ENCODE measurements at places on chromosomes 1 and 21. TPM values are rescaled to one million over a fixed set of nuclear protein-coding genes. Genes with fewer than 3 reads are reported as not detected.

MMP23B gene
- 1.7 TPM for polyA plus RNA-seq

IFNAR1 gene
- 14.8 TPM for polyA plus RNA-seq

DNA sequence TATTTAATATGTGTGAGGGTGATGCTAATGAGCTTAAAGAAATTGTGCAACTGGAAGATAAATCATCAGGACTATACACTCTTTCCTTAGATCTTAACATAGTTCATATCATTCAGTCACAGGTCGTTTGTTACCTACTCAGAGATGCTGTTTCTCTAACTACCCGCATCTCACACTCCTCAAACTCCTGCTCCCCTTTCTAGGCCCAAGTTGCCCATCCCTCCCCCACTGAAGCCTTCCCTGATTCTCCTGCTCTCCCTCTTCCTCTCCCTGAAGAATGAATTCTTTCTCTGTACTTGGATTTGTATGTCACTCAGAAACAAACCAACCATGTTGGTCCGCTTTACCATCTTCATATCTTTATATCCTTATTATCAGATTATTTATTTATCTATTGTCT is 9.1 kb downstream of the SH3GLB1 start:
- H3K4me1 ChIP-seq = no peaks in the 10 kb centered on the region
- peaks cover 9% of the 10 kb centered on the region for H3K36me3 ChIP-seq
- no peak overlapping the region for H3K4me3 ChIP-seq
- no peaks in the 10 kb centered on the region for H3K27me3 ChIP-seq

- H3K27ac ChIP-seq = peak overlapping the region; percentile 10
- peaks cover 45% of the 10 kb centered on the region for H3K4me1 ChIP-seq
- no peaks in the 10 kb centered on the region for H3K27me3 ChIP-seq
- DNase-seq = no peak
- no peak overlapping the region for H3K4me3 ChIP-seq
These were observed 10.6 kb downstream of the TNFRSF1B start for GRCh38 chr1:12177156-12177998.

DNA sequence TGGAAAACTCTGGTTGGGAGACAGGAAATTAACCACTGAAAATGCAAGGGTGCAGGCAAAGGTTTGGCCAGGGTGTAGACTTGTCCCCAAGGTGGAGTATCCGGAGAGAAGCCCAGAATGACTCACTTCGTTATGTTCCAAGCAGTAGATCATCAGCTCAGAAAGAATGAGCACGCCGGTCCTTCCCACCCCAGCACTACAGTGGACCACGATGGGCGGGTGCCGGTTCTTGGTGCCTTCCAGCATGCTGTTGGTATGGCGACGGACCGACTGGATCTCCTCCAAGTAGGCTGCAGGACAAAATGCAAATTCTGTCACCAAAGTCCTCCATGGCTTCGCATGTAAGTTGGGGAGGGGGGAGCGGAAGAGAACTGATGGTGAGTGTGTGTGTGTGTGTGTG is 83.4 kb downstream of the SMYD2 start:
- no peaks in the 10 kb centered on the region for H3K4me1 ChIP-seq
- no peaks in the 10 kb centered on the region for H3K27me3 ChIP-seq
- H3K27ac ChIP-seq = no peak overlapping the region

- no peak overlapping the region for H3K4me3 ChIP-seq
- H3K36me3 ChIP-seq = no peaks in the 10 kb centered on the region
- H3K27ac ChIP-seq = no peak overlapping the region
- H3K27me3 ChIP-seq = no peaks in the 10 kb centered on the region
- DNase-seq = no peak
- H3K4me1 ChIP-seq = no peaks in the 10 kb centered on the region
These were observed 36.2 kb upstream of the GADD45A start for GRCh38 chr1:67648582-67649326.

DENND2C gene
- polyA plus RNA-seq = 0.27 TPM

FCER1G gene
- polyA plus RNA-seq = 10.8 TPM

SRSF4 gene
- polyA plus RNA-seq = 48.4 TPM

DNA sequence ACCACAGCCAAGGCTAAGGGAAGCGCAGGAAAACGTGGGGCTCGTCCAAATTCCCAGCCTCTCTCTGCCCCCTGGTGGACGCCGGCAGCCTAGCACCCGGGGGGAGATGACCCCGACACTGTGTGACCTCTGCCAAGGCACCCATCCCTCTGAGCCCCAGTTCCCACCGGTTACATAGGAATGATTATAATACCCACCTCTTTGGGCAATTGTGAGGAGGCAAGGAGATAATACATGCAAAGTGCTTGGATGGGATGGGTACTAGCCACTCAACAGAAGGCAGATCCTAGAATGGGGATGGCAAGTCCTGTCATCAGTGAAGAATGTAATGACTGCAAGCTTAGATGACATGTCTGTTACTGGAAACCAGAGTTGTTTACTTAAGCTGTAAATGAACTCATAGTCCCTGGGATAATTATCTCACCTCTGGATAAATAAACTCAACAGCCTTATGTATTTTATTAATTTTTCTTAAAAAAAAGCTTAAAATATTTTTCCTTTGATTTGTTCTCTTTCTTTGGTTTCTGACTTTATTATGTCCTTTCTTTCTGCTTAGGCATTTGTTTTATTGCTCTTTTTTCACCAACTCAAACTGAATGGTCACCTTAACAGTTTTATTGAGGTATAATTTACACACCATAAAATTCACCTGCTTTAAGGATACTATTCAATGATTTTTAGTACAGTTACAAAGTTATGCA is 11.3 kb upstream of the BMP8B start:
- peak overlapping the region; percentile 81 for H3K27ac ChIP-seq
- peaks cover 6% of the 10 kb centered on the region for H3K4me1 ChIP-seq
- no peaks in the 10 kb centered on the region for H3K36me3 ChIP-seq
- no peaks in the 10 kb centered on the region for H3K27me3 ChIP-seq
- DNase-seq = peak; percentile 74

GRCh38 chr1:155012026-155012546 is 9.5 kb downstream of the ZBTB7B start:
- H3K27ac ChIP-seq = peak overlapping the region; percentile 48
- peaks cover 92% of the 10 kb centered on the region for H3K4me1 ChIP-seq
- H3K36me3 ChIP-seq = peaks cover 29% of the 10 kb centered on the region
- H3K4me3 ChIP-seq = no peak overlapping the region

HNRNPCL1 gene
- polyA plus RNA-seq = not detected

DNA sequence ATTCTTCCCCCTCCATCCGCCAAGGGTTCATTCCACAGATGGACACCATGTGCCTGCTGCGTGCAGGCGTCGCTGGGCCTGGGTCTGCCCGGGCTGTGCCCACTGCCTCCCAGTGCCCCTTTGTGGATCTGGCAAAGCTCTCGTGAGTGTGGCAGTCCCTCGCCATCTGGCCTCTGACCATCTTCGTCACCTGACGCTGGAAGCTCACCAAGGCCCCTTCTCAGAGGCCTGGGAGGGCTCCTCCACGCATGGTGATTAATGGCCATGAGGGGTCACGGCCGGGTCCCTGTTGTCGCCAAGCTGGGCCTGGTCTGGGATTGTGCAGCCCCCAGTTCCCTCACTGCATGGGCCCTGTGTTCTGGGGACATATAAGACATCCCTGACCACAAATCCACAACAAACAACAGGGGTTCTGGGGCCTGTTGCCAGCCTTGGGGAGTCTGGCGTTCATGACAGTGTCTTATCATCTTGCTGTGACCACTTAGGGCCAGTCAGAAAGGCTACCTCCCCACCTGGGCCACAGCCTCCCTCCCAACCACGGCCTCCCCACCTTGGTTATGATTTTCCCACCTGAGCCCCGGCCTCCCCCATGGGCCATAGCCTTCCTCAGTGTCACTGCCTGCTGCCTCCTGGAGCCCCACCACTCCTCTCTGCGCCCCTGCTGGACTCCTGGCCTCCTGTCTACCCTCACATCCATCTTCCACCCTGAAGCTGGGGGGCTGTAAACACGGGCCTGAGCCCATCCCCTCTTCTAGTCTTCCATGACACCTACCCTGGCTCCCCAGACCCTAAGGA is 27.9 kb downstream of the SLC45A1 start:
- no peak overlapping the region for H3K27ac ChIP-seq
- H3K4me3 ChIP-seq = no peak overlapping the region

THEM4 gene
- polyA plus RNA-seq = 15.0 TPM

OR2L5 gene
- 0.13 TPM for polyA plus RNA-seq

- DNase-seq = no peak
- no peaks in the 10 kb centered on the region for H3K4me1 ChIP-seq
- H3K27me3 ChIP-seq = no peaks in the 10 kb centered on the region
- no peak overlapping the region for H3K4me3 ChIP-seq
These were observed 71.5 kb upstream of the PTGFR start for GRCh38 chr1:78419309-78419708.

GRCh38 chr1:3673381-3674099 is 21.2 kb downstream of the TP73 start:
- H3K4me1 ChIP-seq = peaks cover 59% of the 10 kb centered on the region
- peak; percentile 64 for DNase-seq
- no peaks in the 10 kb centered on the region for H3K36me3 ChIP-seq
- no peaks in the 10 kb centered on the region for H3K27me3 ChIP-seq
- peak overlapping the region; percentile 33 for H3K27ac ChIP-seq

RSRP1 gene
- polyA plus RNA-seq = 492 TPM

DNA sequence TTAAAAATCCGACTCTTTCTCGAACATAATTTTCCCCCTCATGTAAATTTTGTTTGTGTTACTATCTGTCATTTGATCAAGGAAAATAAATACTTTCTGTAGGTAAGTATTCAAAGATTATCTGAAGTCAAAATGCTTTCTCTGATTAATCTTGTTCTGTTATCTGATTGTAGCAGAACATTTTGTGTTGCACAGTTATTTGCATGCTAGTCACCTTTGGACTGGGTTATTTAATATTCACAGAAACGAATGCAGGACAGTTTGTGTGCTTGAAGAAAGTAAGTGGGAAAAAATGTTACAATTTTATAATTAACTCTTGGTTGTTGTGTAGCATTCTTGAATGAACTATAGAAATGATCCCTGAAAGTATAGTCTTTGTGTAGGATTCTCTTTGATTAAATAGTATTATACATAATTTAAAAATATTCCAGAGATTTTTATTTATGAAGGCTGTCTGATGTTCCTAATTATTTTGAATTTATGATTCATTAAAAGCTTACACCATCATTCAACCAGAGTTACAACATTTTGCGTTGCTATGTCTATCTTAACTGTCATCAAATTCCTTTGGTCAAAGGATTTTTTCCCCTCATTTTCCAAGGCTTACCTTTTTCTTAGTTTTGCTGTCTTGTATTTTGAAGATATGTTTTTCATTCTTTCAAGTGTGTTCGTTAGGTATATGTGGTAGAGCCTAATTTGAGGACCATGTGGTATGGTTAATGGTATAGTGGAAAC is 176.6 kb downstream of the GIPC2 start:
- H3K36me3 ChIP-seq = no peaks in the 10 kb centered on the region
- no peaks in the 10 kb centered on the region for H3K4me1 ChIP-seq
- H3K27me3 ChIP-seq = no peaks in the 10 kb centered on the region
- no peak overlapping the region for H3K27ac ChIP-seq
- no peak overlapping the region for H3K4me3 ChIP-seq

- H3K36me3 ChIP-seq = no peaks in the 10 kb centered on the region
- no peak for DNase-seq
- H3K27ac ChIP-seq = no peak overlapping the region
- no peaks in the 10 kb centered on the region for H3K4me1 ChIP-seq
These were observed 256.1 kb upstream of the C1orf87 start for GRCh38 chr1:60329651-60330050.

PRDM16 gene
- polyA plus RNA-seq = 0.01 TPM

- DNase-seq = no peak
- H3K4me3 ChIP-seq = no peak overlapping the region
- H3K36me3 ChIP-seq = no peaks in the 10 kb centered on the region
- no peaks in the 10 kb centered on the region for H3K27me3 ChIP-seq
These were observed 22.8 kb downstream of the HFM1 start for GRCh38 chr1:91381844-91382243.

CELA3B gene
- not detected for polyA plus RNA-seq

GRCh38 chr1:219478811-219479210 is 134.1 kb downstream of the ZC3H11B start:
- no peak for DNase-seq
- no peaks in the 10 kb centered on the region for H3K27me3 ChIP-seq
- no peak overlapping the region for H3K4me3 ChIP-seq
- no peak overlapping the region for H3K27ac ChIP-seq
- no peaks in the 10 kb centered on the region for H3K36me3 ChIP-seq

KLF17 gene
- polyA plus RNA-seq = not detected

SLC2A5 gene
- 16.7 TPM for polyA plus RNA-seq

SORT1 gene
- polyA plus RNA-seq = 0.13 TPM

GRCh38 chr1:205604059-205604458 is 27.8 kb downstream of the ELK4 start:
- H3K4me1 ChIP-seq = peaks cover 9% of the 10 kb centered on the region
- DNase-seq = no peak
- H3K36me3 ChIP-seq = peaks cover 46% of the 10 kb centered on the region

GRCh38 chr1:13714851-13715250 is 14.9 kb downstream of the PRDM2 start:
- no peaks in the 10 kb centered on the region for H3K27me3 ChIP-seq
- H3K27ac ChIP-seq = no peak overlapping the region
- DNase-seq = no peak
- peaks cover 36% of the 10 kb centered on the region for H3K4me1 ChIP-seq
- H3K4me3 ChIP-seq = no peak overlapping the region
- peaks cover 3% of the 10 kb centered on the region for H3K36me3 ChIP-seq

KRTAP11-1 gene
- not detected for polyA plus RNA-seq

DNA sequence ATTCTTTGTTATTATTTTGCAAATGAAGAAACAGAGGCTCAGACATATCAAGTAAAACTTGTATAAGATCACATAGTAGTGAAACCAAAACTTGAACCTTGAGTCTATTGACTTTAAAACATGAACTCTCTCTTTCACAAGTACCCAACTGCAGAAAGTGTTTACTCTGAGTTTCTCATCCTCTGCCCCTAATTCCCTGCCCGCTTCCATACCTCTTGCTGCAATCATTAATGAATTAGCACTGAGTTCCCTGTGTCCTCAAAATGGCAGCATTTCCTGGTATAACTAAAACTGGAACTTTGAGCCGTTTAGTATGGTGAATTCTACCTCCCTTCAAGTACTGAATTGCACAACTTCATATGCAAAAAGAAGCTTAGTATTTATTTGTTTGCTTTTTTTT is 147.7 kb upstream of the DNAH14 start:
- DNase-seq = no peak
- no peaks in the 10 kb centered on the region for H3K27me3 ChIP-seq
- no peak overlapping the region for H3K4me3 ChIP-seq
- H3K4me1 ChIP-seq = peaks cover 8% of the 10 kb centered on the region

- no peaks in the 10 kb centered on the region for H3K4me1 ChIP-seq
- no peak for DNase-seq
- no peak overlapping the region for H3K27ac ChIP-seq
- H3K4me3 ChIP-seq = no peak overlapping the region
- H3K27me3 ChIP-seq = no peaks in the 10 kb centered on the region
- H3K36me3 ChIP-seq = no peaks in the 10 kb centered on the region
These were observed 51.2 kb upstream of the TIAM1 start for GRCh38 chr21:31395268-31395667.

DNA sequence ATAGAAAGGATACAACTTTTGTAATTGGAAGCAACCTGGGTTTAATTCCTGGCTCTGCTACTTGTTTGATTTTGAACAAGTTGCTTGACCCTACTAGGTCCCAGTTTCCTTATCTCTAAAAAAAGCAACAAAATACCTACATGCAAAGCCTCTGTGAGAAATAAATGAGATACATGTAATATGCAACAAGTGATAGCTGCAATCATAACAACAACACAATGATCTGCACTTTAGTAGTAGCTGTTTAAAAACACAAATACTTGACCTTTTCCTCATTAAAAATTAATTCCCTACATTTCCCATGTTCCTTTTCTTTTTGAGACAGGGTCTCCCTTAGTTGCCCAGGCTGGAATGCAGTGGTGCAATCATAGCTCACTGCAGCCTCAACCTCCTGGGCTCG is 40.0 kb downstream of the FRRS1 start:
- H3K36me3 ChIP-seq = no peaks in the 10 kb centered on the region
- no peaks in the 10 kb centered on the region for H3K4me1 ChIP-seq
- no peaks in the 10 kb centered on the region for H3K27me3 ChIP-seq
- no peak overlapping the region for H3K27ac ChIP-seq

RHOC gene
- polyA plus RNA-seq = 32.7 TPM

Data from B cell (primary cell).